Stimulated activated CD4-positive, alpha-beta T cell treated with anti-CD3 and anti-CD28 coated beads, Interleukin-4, amount 100 ng/mL, for 24 hours (primary cell): ENCODE measurements at places on chromosomes 2 and 18.

DNA sequence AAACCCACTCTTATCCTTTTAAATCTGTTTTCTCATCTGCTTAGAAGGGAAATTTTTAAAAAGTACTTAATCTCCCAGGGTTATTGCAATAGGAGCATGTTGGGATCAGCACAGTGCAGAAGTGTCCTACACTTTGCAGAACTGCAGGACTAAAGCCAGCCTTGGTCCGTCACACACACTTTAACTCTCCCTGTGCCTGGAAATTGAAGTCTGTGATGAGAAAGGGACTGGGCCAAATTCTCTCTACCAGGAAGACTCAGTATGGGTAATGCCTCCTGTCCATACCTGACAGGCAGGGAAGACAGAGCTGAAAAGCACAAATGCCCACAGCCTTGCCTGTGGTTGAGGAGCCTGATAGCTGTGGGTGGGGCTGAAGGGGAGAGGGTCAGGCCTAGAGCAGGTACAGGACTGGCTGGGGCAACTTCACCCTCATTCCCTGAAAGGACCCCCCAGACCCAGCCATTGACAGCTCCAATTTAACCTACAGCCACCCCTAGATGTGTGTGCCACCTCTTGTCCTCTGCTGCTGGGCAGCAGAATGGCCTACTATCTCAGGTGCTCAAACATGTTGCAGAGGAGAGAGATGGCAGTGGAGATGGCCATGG lies 377.2 kb upstream of the KLHL29 start:
- no peak for DNase-seq

- no peak for DNase-seq
Measured at GRCh38 chr2:229780856-229781773, 66.8 kb upstream of the DNER start.

- no peak for DNase-seq
Measured at GRCh38 chr2:28155627-28156026, 237.0 kb upstream of the FOSL2 start.

- DNase-seq, result no peak
Measured at GRCh38 chr2:166454006-166454595, 39.9 kb downstream of the SCN7A start.

- DNase-seq, result no peak
Measured at GRCh38 chr2:141933226-141933625, 197.6 kb downstream of the LRP1B start.

DNA sequence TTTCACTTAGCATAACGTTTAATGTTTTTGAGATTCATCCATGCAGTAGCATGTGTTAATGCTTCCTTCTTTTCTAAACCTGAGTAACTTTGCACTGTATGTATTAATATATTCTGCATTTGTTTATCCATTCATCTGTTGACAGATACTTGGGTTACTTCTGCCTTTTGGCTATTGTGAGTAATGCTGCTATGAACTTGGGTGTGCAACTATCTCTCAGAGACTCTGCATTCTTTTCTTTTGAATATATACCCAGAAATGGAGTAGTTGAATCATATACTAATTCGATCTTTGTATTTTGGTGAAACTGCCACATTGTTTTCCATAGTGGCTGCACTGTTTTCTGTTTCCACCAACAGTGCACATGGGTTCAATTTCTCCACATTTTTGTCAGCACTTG lies 128.3 kb downstream of the SH3BP4 start:
- no peak for DNase-seq

DNA sequence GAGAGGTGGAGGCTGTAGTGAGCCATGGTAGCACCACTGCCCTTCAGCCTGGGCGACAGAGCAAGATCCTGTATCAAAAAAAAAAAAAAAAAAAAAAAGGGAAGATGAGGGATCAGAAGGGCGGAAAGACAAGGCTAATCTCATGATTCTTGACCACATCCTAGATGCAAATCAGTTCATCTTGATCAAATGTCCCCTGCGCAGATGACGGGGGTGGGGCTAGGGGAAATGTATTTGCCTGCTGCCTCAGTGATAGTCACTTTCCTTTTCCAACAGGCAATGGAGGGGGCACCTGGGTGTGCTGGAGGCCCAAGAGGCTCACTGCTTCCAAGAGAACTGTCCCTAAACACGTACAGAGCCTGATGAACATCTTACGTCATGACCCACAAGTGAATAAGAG lies 3.7 kb upstream of the EMILIN2 start:
- no peak for DNase-seq

GRCh38 chr2:70233926-70234325 lies 14.5 kb downstream of the TIA1 start:
- no peak for DNase-seq

GRCh38 chr2:134669731-134670669 lies 48.8 kb downstream of the TMEM163 start:
- DNase-seq, result peak; percentile 54

GRCh38 chr2:159186462-159186861 lies 100.0 kb downstream of the WDSUB1 start:
- no peak for DNase-seq

GRCh38 chr2:167613471-167613870 lies 633.9 kb downstream of the STK39 start:
- DNase-seq, result no peak

GRCh38 chr2:175137793-175138192 lies 30.2 kb downstream of the ATF2 start:
- no peak for DNase-seq

- no peak for DNase-seq
Measured at GRCh38 chr18:45521136-45521535, 94.1 kb upstream of the SLC14A2 start.

DNA sequence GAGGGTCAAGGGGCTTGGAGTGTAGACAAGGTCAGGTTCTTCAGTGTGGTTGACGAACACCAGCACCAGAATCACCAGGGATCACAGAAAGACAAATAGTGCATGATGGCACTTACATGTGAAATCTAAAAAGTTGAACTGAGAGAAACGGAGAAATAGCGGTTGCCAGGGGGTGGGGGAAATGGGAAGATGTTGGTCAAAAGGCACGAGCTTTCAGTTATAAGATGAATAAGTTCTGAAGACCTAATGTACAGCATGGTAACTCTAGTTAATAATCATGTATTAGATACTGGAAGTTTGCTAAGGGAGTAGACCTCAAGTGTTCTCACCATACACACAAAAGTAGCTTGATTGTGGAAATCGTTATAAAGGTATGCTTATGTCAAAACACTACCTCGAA lies 43.7 kb upstream of the DARS1 start:
- DNase-seq, result no peak
